ENCODE measurements at places on chromosomes 13 and 19.

DNA sequence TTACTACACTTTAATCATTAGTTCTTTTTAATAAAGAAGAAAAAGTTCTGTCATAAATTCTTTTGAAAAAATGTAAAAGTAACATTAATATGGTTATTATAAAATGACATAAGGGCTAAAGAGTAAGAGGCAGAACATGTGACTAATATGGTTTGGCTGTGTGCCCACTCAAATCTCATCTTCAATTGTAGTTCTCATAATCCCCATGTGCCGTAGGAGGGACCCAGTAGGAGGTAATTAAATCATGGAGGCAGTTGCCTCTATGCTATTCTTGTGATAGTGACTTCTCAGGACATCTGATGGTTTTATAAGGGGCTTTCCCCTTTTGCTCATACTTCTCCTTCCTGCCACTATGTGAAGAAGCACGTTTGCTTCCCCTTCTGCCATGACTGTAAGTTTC lies 104.5 kb downstream of the UGGT2 start:
- peak; percentile 11 for DNase-seq

DNA sequence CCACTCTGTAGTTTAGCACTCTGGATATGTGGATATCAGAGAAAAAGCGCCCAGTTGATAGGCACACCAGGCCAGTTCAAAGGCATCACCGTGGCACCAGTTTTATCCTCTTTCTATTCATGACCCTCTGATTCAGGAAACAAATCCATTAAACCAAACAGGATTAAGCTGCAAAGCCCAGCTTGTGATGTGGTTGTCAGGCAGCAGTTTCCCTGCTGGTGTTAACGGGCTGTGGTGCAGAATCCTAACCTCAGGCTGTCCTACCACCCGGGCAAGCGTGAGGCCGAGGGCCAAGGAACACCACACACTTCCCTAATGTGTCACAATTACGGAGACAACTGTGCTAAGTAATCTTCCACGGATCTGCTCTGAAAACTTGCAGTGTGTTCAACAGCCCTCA lies 209.1 kb downstream of the OLFM4 start:
- no peak for DNase-seq

- DNase-seq = peak; percentile 67
These were observed 295.4 kb downstream of the SLITRK6 start for GRCh38 chr13:85503797-85504196.

DNA sequence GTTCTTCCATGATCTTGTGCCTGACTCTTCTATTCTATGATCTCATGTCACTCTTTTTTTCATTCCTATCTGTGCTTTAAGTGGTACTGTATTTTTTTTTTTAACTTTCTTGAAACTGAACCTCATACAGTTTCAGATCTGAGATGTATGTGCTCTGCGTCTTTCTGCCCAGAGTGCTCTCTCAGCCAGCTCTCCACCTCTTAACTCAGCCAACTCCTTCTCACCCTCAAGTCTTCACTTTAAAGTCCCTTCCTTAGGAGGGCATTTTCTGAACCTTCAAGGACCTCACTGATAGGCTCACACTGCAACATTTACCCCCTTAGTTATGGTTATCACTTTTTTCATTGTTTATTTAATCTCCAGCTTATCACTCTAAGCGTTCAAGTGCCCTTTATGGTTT lies 158.7 kb downstream of the IRS2 start:
- no peak for DNase-seq

DNA sequence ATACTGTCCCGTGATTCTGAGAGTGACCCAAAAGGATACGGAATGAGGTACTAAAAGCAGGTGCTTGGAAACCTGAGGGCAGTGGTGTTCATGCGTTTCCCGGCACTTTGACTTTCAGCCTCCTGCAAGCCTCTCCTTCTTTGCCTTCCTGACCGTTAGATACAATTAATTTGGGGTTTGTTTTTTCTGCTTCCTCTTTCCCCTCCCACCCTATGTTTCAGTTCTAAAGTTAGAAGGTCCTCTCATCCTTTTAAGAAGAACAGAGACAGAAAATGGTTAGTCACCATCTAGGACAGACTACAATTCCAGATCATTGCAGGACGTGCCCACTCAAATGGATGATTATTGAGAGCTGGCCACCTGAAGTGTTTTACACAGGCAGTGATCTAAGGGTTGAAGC lies 1.8 kb upstream of the LILRB4 start:
- DNase-seq = no peak

GRCh38 chr13:40394304-40394985 lies 272.0 kb downstream of the FOXO1 start:
- DNase-seq = no peak

GRCh38 chr19:31103228-31103627 lies 246.0 kb downstream of the TSHZ3 start:
- no peak for DNase-seq

DNA sequence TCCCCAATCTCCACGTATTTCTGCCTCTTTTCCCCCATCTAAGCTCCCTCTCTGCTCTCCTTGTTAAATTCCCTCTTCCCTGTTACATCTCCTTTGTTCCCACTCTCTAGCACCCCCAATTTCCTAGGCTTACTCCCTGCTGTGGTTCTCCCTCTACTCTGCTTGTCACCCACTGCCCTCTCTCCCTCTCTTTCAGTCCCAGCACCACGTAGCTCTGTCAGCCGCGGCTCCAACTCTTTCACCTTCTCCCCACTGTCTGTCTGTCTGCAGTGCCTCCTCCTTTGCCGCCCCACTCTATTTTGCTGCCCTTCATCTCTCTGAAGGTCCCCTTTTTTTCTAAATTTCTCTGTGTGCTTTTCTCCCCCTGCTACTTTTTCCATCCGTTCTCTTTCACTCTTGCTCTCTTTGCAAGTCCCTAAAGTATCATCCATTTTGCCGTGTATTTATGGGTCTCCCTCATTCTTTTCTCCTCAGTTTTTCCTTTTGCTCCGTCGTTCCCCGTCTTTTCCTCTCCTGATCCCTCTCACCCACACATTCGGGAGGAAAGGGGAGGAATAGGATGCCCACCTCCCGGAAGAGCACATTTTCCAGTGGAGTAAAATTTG lies 937 bp downstream of the ZNF841 start:
- DNase-seq = no peak

DNA sequence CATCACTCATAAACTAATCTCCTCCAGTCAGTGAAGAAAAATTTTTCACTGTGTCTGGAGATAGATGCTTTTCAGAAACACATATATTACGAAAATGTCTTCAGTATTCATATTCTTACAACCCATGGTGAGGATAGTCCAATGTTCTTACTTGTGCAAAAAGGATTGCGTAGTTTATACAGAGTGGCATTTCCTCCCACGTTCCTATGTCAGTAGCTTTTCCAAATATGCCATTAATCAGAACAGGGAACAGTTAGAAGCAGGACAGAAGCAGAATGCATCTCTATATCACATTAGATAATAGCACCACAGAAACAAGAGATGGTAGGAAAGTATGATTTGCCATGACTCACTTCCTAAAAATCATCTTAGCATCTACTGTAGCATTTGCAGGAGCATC lies 282.9 kb downstream of the SLITRK5 start:
- no peak for DNase-seq

- no peak for DNase-seq
These were observed 33.5 kb downstream of the ELL start for GRCh38 chr19:18488403-18488723.

- no peak for DNase-seq
These were observed 335 bp upstream of the SOX1 start for GRCh38 chr13:112066624-112067004.

- DNase-seq = no peak
These were observed 49.8 kb downstream of the ACSBG2 start for GRCh38 chr19:6185093-6185834.

DNA sequence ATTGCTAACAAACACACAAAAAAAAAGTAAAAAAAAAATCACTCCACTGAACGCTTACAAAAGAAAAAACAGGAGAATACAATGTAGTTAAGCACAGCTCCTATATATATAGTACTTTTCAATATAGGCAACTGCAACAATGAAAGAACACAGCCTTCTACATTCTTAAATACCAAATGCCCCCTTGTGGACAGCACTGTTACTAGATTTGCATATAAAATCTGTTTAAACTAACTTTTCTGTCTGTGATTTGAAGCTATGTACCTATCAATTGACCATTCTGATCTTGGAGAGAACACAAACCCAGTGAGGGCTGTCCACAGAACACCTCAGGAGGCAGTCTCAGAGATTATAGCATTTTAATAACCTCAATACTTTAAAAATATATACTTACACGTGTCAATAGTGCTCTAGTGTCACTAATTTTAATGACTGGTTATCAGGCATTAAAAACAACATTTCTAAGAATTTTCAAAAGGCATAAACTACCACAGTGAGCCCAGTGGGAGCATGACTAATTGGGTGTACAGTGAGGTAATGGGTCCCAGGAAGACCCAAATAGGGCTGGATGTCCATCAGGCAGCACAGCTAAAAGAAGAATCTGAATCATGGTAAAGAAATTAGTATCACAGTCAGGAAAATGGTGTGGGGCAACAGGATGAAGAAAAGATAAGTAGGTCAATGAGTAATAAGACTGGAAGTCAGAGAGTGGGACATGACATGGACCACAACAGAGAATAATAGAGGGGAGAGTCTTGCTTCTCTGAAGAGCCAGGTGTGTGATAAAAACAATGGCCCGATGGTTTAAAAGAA lies 22.2 kb downstream of the CCDC169 start:
- peak; percentile 51 for DNase-seq

DNA sequence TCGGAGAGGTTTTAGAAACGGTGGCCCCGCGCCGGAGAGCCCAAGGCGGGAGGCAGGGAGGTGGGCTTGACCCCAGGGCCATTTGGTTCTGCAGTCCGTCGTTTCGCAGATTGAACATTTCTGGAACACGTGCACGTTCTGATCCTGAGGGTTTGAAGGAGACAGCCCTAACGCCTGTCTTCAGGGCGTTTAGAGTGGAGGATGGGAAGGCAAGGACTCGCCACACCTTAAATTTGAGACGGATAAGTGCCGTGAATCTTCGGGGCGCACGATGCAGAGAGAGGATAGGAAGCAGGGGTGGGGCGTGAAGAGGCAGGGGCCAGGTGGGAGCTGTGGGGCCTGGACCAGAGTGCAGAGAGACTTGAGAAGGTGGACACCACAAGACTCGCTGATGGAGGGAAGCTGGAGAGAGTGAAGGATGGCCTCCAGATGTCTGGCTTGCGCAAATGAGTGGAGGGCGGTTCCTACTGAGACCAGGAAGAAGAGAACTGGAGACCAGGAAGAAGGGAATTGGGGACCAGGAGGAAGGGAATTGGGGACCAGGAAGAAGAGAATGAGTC lies 804 bp upstream of the MIER2 start:
- DNase-seq = no peak

DNA sequence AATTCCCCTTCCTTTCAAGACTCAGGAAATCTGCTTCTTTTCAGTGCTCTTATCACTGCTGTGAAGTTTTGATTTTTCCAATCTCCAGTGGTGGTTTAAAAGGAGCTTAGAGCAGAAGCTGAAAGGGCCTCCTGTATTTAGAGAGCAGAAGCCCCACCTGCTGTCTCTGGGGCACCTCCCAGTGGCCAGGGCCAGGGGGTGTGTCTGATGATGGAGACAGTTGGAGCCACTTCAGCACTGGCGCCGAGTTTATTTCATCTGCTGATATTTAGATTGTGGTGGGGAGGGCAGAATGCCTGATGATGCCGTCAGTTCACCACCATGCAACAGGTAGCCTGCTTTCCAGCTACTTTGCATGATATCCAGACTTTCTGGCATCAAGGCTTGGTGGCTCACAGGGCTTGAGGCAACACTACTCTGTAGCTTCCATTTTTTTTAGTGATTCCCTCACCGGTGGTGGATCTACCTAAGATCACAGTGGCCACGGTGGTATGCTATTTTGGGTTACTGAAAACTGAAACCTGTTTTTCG lies 371.9 kb downstream of the KCNRG start:
- no peak for DNase-seq

- DNase-seq = peak; percentile 26
These were observed 26.3 kb downstream of the DCAF15 start for GRCh38 chr19:13978351-13979243.

DNA sequence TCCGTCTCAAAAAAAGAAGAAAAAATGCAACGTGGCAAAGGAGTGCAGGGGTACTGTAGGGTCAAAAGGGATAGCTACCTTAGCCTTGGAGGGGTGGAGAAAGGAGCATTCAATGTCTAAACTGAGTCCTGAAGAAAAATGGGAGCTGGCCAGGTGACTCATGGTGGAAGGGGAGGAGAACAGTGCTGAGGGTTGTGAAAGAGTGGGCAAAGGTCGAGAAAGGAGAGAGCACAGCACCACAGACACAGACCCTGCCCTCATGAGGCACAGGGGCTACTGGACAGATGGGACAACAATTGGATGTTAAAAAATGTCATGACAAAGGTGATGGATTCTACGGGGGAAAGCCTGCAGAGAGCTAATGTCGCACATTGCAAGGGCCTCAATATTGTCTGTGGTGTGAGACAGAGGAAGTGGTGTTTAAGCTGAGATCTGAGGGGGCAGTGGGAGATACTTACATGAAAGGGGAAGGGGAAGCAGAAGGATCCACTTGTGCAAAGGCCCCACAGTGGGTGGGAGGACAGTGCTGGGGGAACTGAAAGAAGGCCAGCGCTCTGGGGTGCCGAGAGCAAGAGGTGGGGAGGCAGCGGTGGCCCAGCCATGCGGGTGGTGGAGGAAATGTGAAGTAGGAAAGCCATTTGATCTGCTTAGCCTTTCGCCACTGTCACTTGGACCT lies 42.9 kb upstream of the URAD start:
- no peak for DNase-seq

DNA sequence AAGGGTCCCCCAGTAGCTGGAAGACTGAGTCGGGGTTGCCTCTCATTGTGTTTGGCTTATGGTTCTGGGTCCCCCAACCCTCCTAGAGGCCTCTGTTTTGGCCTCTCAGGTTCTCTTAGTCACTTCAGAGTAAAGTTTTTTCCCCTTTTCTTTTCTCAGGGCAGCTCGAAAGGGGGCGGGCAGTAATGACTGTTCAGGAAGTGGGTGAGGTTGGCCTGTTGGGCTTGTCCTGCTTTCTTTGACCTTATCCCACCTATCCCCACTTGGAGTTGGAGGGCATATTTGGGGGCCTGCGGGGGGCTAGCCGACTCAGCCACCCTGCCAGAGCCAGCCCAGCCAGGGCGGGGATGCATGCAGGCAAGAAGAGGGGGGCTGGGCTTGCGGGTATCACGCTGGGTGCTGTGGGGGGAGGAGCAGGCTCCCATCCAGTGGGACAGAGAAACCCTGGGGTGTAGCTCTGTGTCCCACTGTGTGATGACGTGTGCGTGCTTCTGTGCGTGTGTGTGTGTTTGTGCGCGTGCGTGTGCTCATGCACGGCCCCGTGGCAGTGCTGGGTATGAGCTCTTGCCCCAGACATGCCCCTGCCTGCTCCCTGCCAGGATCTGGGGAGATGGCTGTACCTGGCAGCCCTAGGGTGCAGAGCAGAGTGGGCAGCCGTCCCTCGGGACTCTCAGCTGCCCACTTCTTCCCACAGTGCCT lies 1.4 kb downstream of the CIC start:
- no peak for DNase-seq

All from fibroblast of skin of left quadriceps (primary cell).